Stimulated activated naive CD8-positive, alpha-beta T cell treated with anti-CD3 and anti-CD28 coated beads, Interleukin-15, Interleukin-2, amounts not matched to agents 100 U/mL and 50 U/mL, for 24 hours (primary cell): ENCODE measurements at places on chromosomes 2 and 18.

- DNase-seq, result no peak
These were observed 25.4 kb upstream of the DTNB start for GRCh38 chr2:25698752-25699151.

DNA sequence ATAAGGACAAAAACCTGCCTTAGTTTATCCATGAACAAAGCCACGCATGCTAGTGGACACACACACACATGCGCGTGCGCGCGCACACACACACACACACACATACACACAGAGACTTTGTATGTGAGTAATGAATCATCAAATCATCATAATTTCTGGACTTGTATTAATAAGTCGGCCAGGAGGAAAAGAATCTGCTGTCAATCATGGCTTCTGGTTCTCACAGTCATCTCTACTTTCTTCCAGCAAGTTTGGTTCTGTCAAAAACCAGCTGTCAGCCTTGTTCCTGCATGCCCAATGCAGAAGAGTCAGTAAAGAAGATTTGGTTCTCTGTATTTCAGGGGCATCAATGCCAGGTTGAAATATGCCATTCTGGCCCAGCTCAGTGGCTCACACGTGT is 1.1 kb upstream of the TTR start:
- no peak for DNase-seq

DNA sequence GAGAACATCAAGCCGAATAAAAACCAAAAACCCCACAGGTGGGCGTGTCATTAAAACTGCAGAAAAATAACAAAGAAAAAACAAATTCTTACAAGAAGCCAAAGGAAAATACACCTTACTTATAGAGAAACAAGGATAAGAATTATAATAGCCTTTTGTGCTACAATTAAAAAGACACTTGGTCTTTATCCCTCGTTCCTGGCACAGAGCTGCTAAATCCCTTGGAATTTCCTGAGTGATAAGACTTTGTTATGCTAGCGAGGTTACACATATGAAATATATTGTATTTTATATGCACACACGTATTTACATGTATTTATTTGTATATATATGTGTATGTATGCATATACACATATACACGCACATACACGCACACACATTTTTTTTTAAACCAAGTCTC is 325.3 kb upstream of the TFPI start:
- no peak for DNase-seq

GRCh38 chr2:241198381-241199279 is 10.2 kb downstream of the ANO7 start:
- DNase-seq, result no peak

DNA sequence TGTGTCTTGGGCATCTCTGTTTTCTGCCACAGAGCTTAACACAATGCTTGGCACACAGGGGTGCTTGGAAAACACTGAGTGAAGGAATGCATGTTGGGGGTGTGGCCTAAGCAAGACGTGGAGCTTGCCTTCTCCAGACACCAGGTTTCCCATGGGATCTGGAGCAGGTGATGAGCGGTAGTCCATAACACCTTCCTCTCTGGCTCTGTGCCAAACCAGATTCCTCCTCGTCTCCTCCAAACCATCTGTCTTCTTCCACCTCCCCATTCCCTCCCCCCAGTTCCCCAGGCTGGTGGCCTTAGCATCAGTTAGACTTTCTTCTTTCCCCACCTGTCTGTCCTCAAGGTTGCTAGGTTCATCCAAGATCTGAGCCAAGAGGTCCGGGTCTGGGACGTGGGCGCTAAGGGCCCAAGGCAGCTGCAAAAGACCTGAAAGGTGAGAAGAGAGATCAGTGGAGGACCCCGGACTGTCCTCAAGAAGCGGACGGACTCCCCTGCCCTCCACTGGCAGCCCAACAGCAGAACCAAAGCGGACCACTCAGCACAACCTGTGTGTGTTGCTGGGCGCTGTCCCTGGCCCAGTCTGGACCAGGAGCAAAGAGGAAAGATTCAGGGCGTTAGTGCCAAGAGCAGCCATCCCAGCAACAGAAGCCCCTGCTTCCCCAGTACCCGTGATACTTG is 1.2 kb upstream of the ITM2C start:
- no peak for DNase-seq

DNA sequence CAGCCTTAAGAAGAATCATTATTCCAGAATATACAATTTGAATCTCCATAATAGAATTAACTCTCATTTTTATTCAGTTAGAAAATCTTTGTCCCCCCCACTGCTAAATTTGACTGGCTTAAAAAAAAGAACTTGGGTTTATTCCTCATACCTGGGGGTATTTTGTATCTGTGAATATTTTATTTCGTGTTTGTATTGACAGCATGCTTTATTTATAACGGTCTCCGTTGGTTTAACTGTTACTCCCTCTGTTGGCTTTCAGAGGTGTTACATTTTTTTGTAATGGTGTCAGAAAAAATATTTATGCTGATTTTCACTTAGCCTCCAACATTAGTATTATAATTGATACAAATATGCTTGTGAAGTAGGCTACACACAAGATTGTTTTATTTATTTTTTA is 109.1 kb downstream of the HAUS1 start:
- DNase-seq, result no peak

DNA sequence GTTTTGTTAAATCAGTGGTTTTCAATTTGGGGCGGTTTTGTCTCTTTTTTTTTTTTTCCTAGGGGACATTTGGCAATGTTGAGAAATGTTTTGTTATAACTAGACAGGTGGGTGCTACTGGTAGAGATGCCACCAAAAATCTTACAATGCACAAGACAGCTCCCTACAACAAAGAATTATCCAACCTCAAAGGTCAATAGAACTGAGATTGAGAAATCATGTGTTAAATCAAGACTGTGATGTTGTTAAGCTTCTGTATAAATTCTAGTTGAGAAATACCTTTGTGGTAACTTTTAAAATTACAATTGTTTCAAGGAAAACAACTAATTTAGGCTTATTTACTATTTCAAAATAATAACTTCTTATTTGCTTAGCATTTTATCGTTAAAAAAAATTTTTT is 9.4 kb upstream of the SPOPL start:
- no peak for DNase-seq

DNA sequence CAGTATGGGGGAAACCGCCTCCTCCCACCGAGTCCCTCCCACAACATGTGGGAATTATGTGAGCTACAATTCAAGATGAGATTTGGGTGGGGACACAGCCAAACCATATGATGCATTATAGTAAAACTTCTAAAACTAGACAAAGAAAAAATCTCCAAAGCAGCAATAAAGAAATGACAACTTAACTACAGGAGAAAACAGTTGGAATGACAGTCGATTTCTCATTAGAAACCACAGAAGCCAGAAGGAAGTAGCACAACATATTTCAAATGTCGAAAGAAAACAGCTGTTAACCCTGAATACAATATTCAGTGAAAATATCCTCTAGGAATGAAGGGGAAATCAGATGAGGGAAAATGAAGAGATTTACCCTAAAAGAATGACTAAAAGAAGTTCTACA is 53.5 kb upstream of the TCF4 start:
- no peak for DNase-seq

- DNase-seq, result no peak
These were observed 50.3 kb downstream of the TCF7L1 start for GRCh38 chr2:85183479-85183878.

GRCh38 chr2:177143444-177143843 is 69.2 kb upstream of the HNRNPA3 start:
- no peak for DNase-seq

GRCh38 chr2:160494201-160494644 is 616 bp upstream of the RBMS1 start:
- DNase-seq, result no peak

GRCh38 chr2:145538661-145539350 is 1018.9 kb upstream of the ZEB2 start:
- DNase-seq, result no peak

GRCh38 chr2:12010779-12011178 is 264.3 kb downstream of the LPIN1 start:
- no peak for DNase-seq

DNA sequence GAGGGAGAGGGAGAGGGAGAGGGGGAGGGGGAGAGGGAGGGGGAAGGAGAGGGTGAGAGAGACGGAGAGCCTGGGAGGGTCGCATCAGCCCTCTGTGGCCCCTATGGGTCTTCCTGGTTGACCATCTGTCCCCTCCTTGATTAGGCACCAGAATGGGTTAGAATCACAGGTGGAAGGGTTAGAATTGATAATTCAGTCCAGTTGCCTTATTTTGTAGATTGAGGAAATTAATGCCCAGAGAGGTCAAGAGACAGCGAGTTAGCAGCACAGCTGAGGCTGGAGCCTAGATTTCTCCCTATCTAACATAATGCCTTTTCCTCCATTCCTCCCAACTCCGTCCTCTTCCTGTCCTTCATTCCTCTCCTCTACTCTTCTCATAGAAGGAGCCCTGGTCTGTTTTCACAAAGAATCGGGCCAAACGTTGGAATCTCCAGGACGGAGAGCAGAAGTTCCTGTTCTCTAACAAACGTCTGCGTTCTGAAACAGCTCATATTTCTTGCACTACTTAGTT is 338 bp upstream of the THUMPD2 start:
- DNase-seq, result no peak

DNA sequence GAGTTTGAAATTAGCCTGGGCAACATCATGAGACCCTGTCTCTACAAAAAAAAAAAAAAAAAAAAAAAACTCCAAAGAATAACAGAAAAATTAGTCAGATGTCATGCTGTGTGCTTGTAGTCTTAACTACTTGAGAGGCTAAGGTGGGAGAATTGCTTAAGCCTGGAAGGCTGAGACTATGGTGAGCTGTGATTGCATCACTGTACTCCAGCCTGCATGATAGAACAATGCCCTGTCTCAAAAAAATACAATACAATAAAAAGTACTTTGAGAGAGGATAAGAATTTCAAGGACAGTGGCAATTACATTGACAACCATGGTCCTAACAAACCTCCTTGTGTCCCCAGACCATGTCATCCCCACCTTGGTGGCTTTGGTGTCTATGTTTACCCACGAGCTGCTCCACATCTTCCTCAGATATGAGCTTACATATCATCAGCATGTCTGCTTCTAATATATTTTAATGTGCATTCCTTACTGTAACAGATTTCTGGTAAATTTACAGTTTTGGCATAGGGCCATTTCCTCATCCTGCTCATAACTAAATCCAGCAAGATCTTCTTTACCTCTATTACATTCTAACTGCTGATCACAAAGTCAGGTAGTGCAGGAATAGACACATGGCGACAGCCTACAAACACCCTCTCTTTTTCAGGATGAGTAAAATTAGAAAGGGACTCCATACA is 437.7 kb upstream of the HNRNPA3 start:
- no peak for DNase-seq

GRCh38 chr2:232483311-232483922 is 4.2 kb downstream of the ECEL1 start:
- DNase-seq, result peak; percentile 0

GRCh38 chr2:159613091-159613490 is 3.3 kb downstream of the BAZ2B start:
- DNase-seq, result no peak

GRCh38 chr18:54284535-54284934 is 15.2 kb downstream of the POLI start:
- no peak for DNase-seq

- DNase-seq, result no peak
These were observed 17.8 kb downstream of the GMCL1 start for GRCh38 chr2:69847068-69847828.

GRCh38 chr2:45822272-45822630 is 170.8 kb downstream of the PRKCE start:
- DNase-seq, result no peak

- peak; percentile 38 for DNase-seq
These were observed 243.0 kb downstream of the CELF4 start for GRCh38 chr18:37322492-37323035.

DNA sequence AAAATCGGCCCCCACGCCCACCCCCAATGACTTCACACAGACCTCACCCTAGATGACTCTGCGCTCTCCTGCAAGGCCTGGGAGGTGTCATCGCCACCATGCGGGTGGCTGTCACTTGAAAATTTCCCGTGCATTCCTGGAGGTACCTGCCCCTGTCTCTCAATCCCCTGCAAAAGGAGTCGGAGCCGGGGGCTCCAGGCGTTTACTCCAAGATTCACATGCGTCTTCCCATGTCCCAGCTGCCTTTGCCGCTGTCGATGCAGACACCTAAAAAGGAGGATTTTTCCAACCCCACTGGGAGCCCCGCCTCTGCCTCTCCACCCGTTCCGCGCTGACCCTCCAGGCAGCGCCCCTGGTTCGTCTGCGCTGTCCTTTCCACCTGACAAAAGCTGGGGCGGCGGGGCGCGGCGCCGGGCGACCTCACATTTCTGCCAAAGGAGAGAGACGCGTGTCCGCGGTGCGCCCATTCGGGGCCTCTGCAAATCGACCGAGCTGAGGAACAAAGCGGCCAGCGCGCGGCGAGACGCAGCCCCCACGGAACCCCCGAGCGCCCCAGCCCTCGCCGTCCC is 667 bp downstream of the REEP1 start:
- DNase-seq, result peak; percentile 25

DNA sequence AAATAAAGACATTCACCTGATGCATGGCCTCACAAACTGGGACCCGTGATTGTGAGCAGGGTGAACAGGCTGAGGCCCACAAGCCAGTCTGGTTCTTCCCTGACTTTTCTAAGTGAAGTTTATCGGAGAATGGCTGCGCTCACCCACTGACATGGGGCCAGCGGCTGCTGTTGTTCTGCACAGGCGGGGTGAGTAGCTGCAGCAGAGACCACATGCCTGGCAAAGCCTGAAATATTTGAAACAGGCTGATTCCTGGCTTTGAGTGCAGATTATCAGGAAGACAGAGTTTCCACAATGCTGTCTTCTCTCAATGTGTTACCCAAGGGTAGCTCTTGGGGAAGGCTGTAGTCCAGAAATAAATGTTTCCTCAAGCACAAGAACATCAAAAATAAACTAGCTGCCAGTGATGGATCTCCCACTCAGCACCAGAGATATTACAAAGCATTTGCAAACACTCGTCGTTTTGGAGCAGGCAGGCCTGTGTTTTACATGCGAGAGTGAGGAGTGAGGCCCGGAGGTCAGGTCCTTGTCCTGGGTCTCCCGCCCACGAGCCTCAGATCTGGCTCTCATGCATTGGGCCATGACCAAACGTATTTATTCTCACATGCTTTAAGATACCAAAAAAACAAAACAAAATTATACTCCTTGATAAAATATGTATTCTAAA is 647.1 kb downstream of the GALR1 start:
- DNase-seq, result no peak

DNA sequence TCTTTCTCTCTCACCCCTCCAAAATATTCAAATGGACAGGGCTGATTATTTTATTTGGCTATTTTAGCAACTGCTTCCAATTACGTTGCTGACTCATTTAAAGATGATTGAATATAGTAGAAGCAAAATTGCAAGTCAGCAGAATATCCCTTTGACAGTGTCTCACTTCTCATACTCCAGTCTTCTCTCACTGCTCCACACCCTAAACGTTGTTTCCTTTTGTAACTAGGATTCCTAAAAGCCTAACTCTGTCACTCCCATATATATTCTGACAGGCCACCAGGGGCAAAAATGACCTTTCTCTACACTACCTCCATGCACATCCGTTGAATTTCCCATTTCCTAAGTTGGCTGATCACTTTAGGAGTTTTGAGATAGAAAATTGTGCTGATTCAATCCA is 351.1 kb downstream of the RND3 start:
- no peak for DNase-seq

- no peak for DNase-seq
These were observed 460.8 kb upstream of the CDH20 start for GRCh38 chr18:60872434-60872833.

GRCh38 chr2:147715807-147716206 is 129.0 kb upstream of the ACVR2A start:
- no peak for DNase-seq
